Stimulated activated CD4-positive, alpha-beta T cell treated with anti-CD3 and anti-CD28 coated beads, Interleukin-2, amount 100 ng/mL, for 24 hours (primary cell): ENCODE measurements at places on chromosomes 1 and 21.

- no peak for DNase-seq
Measured at GRCh38 chr1:81606656-81607055, 194.1 kb upstream of the ADGRL2 start.

DNA sequence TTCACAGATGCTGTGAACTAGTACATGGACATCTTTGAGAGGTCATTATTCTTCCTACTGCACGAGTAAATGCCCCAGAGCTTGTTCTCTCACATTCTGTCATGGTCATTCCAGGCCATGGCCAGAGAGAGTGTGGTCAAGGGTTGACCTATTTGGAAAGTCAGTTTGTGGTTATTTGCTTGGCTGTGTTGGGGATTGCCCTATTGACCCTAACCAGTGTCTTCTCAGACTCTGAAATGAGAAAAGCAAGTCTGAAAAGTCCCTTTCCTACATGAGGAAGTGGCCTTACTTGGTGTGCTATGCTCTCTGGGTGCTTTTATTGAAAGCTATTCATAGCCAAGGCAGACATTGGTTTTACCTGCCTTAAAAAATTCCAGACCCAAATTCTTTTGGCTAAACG, 26.6 kb downstream of the CLIC6 start:
- no peak for DNase-seq

DNA sequence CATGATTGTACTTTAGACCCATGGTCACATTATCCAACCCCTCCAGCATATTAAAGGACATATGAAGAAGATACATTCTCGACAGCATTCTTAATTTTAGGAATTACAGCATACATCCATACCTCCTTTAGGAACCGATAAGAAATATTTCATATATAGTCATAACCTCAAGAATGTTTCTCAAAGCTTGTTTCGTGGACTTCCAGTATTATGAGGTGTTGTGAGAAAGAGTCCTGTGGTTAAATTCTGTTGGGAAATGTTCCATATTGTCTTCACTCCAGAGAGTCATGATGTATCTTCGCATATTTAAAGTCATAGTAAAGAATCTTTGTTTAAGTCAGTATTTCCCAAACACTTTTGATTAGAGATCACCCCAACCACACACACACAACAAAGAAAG, 321.0 kb upstream of the SNX7 start:
- no peak for DNase-seq

DNA sequence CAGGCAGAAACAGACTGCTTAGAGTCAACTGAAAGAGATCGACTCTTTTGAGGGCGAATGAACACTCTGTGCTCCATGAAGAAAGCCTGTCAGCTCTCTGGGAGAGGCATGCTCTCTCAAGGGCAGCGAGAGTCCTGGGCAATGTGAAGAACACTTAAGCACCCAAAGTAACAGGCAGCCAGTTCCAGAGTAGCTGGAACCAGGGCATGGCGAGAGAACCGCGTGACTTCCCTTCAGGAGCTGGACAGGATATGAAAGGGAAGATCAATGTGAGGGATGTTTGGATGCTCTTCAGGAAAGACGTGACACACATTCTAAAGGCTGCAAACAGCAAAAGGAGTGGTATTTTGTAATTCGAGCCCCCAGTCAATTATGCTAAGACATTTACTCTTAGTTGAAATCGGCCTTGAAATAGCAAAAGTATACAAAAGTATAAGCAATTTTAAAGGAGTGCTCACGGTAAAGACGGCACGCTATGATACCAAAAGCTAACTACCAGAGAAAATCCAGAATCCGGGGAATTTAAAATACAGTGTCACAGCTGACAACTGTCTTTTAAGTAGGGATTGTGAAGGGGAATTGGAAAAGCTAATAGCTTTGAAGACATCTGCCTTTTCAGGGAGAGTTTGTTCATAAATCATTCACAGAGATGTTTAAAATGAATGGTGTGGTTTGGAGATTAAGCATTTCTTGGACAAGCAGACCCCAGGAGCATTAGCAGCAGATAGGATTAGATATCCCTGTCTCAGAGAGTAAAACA, 20.8 kb downstream of the ADAMTS5 start:
- DNase-seq, result no peak

GRCh38 chr1:160362168-160362957, 4.5 kb upstream of the NHLH1 start:
- DNase-seq, result no peak

- no peak for DNase-seq
Measured at GRCh38 chr1:52192436-52192835, 50.5 kb downstream of the ZFYVE9 start.

DNA sequence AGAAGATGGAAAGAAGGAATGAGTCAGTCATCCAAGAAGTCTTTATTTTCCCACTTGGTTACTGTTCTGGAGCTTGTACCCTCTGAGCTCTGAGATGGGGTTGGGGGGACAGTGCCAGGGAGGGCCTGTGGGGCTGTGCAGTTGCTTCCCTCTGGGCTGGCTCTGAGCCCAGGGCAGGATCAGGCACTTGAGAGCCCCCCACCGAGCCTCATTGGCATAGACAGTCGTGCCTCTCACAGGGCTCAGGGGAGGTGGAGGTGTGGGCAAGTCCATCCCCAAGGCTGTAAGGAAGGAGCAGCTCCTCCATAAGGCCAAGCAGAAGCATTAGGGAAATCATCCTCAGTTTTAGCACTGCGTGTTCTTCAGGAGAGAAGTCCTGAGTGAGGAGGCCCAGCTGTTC, 2.5 kb upstream of the ARL8A start:
- no peak for DNase-seq

DNA sequence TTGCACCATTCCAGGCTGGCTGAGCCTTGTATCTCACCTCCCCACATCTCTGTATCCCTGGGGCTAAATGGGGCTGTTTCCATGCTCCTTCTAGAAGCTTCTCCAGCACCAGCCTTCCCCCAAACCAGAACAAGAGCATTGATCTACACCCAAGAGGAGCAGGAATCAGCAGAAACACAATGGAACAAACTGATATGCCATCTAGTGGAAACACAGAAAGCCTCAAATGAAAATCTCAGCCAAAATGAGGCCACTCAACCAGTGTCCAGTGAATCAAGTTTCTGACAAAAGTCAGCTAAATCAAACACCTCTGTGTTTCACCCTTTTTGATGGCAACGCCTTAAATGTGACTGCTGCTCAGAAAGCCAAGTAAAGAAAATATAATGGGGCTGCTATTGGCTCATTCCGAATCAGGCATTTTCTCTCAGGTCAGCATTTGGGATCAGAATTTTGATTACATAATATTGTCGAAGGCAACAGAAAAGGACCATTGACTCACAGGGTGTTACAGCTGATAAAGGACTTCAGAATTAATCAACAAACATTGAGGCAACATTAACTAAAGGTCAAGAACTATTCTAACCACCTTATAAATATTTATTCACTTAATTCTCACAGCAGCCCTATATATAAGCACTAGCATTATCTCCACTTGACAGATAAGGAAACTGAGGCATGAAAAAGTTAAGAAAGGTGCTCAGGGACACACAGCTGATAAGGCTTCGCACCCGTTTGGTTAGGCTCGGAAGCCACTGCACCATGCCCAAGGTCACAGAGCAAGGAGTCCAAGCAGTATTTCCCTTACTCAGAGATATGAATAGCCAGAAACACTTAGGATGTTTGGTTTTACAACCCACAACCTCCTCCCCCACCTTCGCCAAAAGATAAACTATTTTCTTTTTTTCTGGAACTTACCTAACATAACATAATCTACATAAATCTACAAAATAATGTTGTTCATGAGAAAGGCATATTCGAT, 85.8 kb upstream of the KCNJ15 start:
- DNase-seq, result no peak

GRCh38 chr1:19067182-19067911, 110.9 kb upstream of the IFFO2 start:
- DNase-seq, result no peak

DNA sequence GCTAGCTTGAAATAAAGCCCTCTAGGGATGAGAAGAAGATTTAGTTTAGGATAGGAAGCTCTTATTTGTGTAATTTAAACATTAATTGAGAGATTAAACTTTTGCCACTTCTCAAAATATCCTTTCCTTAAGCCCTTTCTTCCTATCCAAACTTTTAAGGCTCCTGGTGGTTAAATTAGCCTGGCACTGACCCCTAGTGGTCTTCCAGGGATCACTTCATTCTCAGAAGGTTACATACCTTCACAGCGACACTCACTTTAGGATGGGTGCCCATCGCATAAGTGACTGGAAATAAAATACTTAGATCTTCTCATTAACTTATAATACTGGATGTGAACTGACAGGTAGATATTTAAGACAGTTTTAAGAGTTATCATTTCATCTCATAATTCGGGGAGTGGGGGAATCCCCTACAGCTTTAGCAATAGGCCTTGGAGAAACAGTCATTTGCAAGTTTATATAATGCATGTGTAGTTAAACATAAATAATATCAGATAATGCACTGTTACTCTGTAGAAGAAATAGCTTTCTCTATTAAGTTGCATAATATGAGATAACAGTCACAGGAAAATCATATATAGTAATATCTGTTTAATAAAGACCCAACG, 7.4 kb downstream of the LHX9 start:
- DNase-seq, result no peak

GRCh38 chr1:228209657-228210056, 1.8 kb downstream of the OBSCN start:
- DNase-seq, result no peak

DNA sequence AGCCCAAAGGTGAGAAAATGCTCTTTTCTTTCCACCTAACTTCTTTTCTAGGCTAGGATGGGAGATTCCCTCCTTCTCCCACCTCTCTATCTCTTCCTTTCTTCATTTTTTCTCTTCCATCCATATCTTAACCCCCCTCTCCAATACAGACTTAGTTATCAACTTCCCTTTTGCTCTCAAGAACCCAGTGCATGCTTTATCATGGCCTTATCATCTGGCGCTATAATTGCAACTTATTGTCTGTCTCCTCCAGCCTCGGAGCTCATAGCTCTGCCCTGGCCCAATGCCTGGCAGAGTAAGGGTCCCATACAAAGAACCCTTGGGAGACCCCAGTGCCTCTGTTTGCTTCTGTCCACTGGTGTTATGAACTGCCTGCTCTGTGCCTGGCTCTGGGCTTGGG, 71.0 kb upstream of the NFASC start:
- no peak for DNase-seq

DNA sequence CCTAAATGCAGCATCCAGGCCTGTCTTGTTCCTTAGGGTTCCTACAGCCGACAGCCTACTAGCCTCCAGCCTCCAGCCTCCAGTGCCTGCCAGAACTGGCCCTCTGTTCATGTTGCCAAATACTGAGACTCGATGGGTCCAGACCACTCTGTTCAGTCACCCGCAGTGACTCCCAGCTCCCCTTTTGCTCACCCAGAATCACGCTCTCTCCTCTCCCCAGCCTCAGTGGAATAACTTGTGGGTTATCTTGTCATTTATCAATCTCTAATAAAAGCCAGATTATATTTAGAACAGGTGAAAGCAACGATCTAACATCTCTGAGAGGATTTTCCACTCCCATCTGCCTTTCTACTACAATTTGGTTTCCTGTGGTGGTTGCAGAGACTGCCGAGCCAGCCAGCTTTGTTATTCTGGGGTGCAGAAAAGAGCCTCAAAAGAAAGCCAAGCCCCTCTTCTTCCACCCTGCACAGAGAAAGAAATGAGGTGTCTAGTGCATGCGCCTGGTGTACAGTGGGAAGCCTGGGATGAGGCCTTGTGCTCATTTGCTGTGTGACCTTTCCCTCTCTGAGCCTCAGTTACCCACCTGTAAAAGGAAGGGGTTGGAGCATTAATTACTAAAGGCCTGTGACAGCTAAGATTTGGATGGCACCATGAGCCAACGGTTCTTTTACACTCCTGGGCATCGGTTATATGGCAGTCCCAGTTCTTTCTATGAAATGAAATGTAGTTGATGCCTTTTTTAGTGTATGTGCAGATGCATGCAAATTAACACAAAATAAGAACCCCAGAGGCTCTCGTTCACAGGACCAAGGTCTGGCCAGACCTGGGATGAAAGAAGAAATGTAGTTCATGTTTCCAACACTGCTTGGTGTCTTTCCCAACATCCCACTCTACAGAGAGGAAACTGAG, 42.9 kb upstream of the ID3 start:
- no peak for DNase-seq

DNA sequence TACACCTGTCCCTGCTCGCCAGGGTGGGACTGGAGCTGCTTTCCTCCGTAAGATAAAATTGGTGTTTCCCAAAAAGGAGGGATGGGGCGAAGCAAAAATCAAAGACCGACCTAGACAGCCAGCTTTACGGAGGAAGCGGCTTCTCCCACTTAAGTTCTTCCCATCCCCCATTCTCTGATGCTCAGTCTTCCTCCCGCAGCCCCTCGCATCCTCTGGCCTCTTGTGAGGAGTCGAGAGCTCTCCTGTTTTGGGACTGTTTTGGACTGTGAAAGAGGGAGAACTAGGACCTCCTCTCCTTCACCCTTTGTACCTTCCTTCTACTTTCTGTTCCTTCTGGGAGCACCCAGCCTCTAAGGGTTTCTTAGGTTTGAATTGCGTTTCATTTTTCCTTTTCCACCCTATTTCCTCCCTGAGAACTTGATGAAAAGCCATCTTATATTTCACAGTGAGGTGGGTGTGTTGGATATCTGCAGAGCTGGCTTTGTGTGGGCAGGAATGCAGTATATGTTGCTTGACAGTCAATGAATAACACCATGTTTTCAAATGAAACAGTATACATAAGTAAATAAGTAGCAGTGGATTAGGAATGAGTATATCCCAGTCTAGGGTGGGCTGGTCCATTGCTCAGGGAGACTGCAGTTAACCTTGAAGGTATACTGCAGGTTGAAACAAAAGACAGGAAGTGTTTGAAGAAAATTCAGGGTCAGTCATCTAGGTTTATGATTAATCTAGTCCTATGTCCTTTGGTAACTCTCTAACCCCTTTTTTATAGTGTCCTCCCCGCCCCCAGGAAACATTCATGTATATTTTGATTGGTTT, 848 bp downstream of the CTTNBP2NL start:
- no peak for DNase-seq

GRCh38 chr1:222905151-222905550, 90.3 kb downstream of the DISP1 start:
- DNase-seq, result no peak

GRCh38 chr1:53625766-53626520, 113.0 kb downstream of the GLIS1 start:
- peak; percentile 6 for DNase-seq

DNA sequence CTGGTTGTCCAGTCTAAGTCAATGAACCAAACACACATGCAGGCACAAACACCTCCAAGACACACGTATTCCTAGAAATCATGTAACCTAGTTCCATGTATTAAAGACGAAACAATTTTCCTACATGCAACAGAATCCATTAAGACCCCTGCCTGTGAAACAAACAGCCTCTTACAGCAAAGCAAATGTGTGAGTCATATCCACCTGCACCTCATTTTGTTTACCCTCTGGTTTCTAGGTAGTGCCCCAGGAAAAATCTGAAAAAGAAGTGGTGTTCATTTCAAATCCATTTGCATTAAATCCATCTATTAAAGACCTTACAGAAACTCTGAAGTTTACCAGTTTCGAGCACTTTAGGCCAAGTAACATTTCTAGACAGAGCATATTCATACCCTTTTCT, 74.1 kb downstream of the VCAM1 start:
- DNase-seq, result no peak

GRCh38 chr1:20202166-20202565, 15.8 kb upstream of the PLA2G2C start:
- no peak for DNase-seq

GRCh38 chr1:147080006-147080661, 92.1 kb downstream of the PRKAB2 start:
- peak; percentile 30 for DNase-seq
